CD4-positive, alpha-beta memory T cell (primary cell): ENCODE measurements at places on chromosomes 7 and 10.

- no peak for DNase-seq
These were observed 131.3 kb upstream of the PRKCQ start for GRCh38 chr10:6711408-6711841.

GRCh38 chr10:22340329-22341189, 4.7 kb upstream of the SPAG6 start:
- peak; percentile 71 for DNase-seq

DNA sequence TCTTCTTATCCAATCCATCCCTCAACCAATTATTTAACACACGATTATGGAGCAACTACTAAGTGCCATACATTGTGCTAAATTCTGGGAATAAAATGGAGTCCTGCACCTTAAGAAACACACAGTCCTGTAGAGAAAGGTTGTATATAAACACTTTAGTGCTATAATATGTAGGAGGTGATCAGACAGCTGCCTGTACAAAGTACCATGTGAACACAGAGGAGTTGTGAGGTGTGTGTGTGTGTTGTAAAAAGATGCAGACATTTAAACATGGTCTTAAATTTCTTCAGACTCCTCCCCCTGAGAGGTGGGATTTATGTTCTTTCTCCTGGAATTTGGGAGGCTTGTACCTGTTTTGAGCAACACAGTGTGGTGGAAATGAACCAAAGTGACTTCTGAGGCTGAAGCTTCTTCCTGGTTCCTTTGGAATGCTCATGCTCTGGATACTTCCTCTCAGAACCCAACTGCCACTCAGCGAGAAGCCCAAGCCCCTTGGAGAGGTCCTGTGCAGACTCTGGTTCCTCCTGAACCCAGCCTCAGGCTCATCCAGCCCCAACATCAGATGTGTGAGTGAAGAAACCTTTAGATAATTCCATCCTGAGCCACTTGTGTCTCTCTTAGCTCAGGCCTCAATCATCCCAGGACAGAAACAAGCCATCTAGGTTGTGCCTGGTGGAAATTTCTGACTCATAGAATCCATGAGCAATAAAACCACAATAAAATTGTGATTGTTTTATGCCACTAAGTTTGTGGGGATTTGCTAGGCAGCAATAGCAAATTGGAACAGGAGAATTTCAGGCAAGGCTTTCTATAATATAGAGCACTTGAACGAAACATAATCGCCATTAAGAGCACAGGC, 161.2 kb upstream of the FAM3C start:
- no peak for DNase-seq

DNA sequence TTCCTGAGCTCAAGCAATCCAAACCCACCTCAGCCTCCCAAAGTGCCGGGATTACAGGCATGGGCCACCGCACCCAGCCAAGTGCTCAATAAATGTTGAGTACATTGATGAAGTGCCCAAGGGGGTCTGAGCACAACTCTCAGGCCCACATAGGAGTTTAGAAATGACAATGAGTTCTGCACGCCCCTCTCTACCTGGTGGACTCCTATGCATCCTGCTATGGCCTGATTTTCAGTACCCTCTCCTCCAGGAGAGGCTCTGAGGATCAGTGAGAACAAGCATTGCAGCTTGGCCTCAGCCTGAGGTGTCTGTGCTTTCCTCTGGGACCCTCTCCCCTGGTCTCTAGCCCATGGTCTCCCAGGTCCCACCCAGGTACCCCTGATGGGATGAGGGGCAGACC, 20.9 kb upstream of the GRIFIN start:
- no peak for DNase-seq

- DNase-seq = no peak
These were observed 324 bp downstream of the TWNK start for GRCh38 chr10:100987685-100988049.

GRCh38 chr7:40199076-40199802, 64.4 kb downstream of the SUGCT start:
- DNase-seq = no peak

DNA sequence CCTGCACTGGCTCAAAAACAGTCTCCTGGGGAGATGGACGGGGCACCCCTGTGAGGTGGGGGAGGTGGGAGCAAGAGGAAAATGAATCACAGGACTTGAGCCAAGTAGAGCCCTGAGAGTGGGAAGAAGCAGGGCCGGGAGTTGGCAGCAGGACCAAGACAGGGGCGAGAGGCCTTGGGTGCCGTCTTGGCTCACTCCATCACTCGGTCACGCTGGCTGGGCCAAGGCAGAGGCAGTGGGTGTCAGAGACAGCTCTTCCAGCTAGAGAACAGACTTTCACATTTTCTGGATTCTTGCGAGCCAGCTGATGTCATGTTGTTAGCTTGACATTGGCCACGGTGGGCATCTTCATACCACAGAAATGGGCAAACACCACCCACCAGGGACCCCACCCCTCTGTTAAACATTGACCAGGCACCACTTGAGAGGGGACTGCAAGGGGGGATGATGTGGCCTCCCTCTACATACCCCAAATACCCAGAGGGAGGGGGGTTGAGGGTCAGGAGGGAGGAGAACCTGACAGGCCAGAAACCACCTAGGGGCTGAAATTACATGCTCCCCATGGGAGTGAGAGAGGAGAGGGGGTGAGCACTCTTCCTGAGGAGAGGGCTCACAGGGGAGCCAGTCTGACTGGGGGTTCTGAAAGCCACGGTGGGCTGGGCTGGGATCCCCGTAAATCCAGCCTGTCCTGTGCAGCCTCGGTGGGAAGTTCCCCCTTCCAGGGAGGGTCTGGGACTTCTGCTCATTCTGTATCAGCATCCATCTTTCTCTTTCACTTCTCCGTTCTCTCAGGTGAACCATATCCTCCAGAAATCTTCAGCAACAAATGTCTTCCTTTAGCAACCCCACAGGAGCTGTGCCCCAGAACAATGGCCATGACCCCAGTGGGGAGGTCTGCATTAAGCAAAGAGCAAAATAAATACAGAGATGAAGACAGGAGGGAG, 19.6 kb downstream of the CAMK2B start:
- no peak for DNase-seq

GRCh38 chr7:1238931-1239802, 6.5 kb downstream of the UNCX start:
- DNase-seq = no peak

DNA sequence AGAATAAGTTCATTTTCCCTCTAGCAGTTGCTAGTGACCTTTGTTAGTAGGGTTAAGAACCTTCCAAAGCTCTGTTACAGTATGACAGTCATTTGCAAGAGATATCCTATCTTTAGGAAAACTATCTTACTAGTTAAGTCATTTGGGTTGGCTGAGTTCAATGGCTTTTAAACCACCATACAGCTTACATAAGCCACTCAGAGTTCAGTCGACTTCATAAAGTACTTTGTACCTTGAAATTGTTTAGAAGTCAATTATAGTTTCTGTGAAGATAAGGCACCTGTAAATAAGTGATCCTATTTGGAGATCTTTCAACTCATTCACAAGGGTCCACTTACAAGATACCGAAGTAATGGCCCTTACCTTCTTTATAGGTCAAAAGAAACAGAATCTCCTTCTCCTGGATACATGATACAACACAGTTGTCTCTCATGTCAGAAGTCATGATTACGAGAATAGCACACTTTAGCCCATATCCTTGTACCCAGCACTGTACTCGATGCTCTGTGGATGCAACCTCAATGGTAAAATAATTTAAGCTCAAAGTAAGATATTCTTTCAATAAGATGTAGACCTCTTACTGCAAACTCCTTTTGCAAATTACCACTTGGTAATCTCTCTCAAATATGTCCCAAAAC, 11.9 kb upstream of the ABCC2 start:
- no peak for DNase-seq
